ENCODE measurements at places on chromosomes 6 and 20. TPM values are rescaled to one million over a fixed set of nuclear protein-coding genes. Genes with fewer than 3 reads are reported as not detected.

HMGCLL1 gene
- total RNA-seq, result not detected

LPA gene
- not detected for total RNA-seq

PPP1R14C gene
- total RNA-seq, result 3.0 TPM

DCDC2 gene
- total RNA-seq, result 0.11 TPM

LAMA4 gene
- total RNA-seq, result 9.4 TPM

GSTA4 gene
- total RNA-seq, result 20.9 TPM

SIRPB2 gene
- total RNA-seq, result 0.52 TPM

COL10A1 gene
- total RNA-seq, result not detected

Data from PC-3 (cell line).